ENCODE measurements at places on chromosomes 12 and 14. TPM values are rescaled to one million over a fixed set of nuclear protein-coding genes. Genes with fewer than 3 reads are reported as not detected.

Gene GNPNAT1
- total RNA-seq, result 58.2 TPM

Gene LRP1-AS
- total RNA-seq, result not detected

Gene ZNF385A
- 23.4 TPM for total RNA-seq

Gene FGD6
- total RNA-seq, result 36.9 TPM

Gene BHLHE41
- 0.72 TPM for total RNA-seq
